Breast epithelium (tissue), 4 donors: ENCODE measurements at places on chromosomes 2 and 18. TPM values are rescaled to one million over a fixed set of nuclear protein-coding genes. Genes with fewer than 3 reads are reported as not detected.
A peak's percentile ranks its signal among the peaks of the same experiment; 100 is the strongest.

DNA sequence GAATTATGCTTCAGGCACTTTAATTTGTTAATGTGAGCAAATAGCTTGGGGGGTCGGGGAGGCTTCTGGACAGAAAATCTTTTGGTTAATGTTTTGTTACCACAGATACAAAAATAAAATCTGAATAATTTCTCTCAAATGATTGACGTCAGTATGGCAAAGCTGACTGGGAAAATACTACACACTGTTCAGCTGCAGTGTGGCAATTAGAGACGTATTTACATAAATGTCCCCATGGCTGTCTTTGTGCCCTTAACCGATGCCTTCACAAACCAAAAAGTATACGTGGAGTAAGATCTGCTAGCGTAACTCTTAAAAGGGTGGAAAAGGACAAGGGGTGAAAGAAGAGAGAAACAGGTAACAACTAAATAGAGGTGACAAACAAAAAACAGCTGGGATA is 83.4 kb downstream of the ACTR2 start:
- no peak for DNase-seq
- no peak overlapping the region for H3K4me3 ChIP-seq
- H3K27me3 ChIP-seq, result no peaks in the 10 kb centered on the region
- H3K36me3 ChIP-seq, result peaks cover 4% of the 10 kb centered on the region
- peaks cover 7% of the 10 kb centered on the region for H3K4me1 ChIP-seq

The ALK gene
- total RNA-seq, result 0.64 TPM

- no peak overlapping the region for H3K4me3 ChIP-seq
- no peaks in the 10 kb centered on the region for H3K4me1 ChIP-seq
- no peak for DNase-seq
- no peak overlapping the region for H3K27ac ChIP-seq
- no peaks in the 10 kb centered on the region for H3K27me3 ChIP-seq
Observed at GRCh38 chr2:191145769-191146471, 4.9 kb downstream of the STAT4 start.

The DYNC1I2 gene
- total RNA-seq, result 98.9 TPM

DNA sequence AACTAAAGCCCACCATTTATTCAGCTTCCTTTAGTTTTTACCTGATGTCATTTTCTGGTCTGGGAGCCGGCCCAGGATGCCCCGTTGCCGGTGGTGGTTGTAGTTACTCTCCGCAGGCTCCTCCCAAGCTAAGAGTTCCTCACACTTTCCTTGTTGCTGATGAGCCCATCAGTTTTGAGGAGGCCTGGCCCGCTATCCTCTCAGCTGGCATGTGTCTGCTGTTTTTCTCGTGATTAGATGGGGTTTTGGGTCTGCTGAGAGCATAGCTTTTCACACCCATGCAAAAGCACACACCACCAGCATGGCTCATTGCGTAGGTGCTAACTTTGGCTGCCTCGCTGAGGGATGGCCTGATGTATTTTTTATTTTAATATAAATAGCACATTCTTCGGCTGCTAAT is 72.1 kb downstream of the PSMG2 start:
- no peaks in the 10 kb centered on the region for H3K36me3 ChIP-seq
- H3K4me1 ChIP-seq, result no peaks in the 10 kb centered on the region

The CFAP53 gene
- total RNA-seq, result 0.80 TPM

The LIMS4 gene
- 1.3 TPM for total RNA-seq

The DPP4 gene
- total RNA-seq, result 17.3 TPM

The RNF103 gene
- 60.3 TPM for total RNA-seq

GRCh38 chr2:118255301-118255700 is 167.0 kb downstream of the INSIG2 start:
- no peaks in the 10 kb centered on the region for H3K4me1 ChIP-seq
- no peak for DNase-seq
- no peak overlapping the region for H3K4me3 ChIP-seq
- H3K27me3 ChIP-seq, result no peaks in the 10 kb centered on the region
- H3K36me3 ChIP-seq, result no peaks in the 10 kb centered on the region
- no peak overlapping the region for H3K27ac ChIP-seq

The TRIM43 gene
- not detected for total RNA-seq

- H3K4me1 ChIP-seq, result peaks cover 5% of the 10 kb centered on the region
- H3K36me3 ChIP-seq, result no peaks in the 10 kb centered on the region
- no peaks in the 10 kb centered on the region for H3K27me3 ChIP-seq
- peak overlapping the region; percentile 78 for H3K27ac ChIP-seq
- peak; percentile 89 for DNase-seq
- no peak overlapping the region for H3K4me3 ChIP-seq
Observed at GRCh38 chr2:27798948-27799645, 27.6 kb downstream of the MRPL33 start.

DNA sequence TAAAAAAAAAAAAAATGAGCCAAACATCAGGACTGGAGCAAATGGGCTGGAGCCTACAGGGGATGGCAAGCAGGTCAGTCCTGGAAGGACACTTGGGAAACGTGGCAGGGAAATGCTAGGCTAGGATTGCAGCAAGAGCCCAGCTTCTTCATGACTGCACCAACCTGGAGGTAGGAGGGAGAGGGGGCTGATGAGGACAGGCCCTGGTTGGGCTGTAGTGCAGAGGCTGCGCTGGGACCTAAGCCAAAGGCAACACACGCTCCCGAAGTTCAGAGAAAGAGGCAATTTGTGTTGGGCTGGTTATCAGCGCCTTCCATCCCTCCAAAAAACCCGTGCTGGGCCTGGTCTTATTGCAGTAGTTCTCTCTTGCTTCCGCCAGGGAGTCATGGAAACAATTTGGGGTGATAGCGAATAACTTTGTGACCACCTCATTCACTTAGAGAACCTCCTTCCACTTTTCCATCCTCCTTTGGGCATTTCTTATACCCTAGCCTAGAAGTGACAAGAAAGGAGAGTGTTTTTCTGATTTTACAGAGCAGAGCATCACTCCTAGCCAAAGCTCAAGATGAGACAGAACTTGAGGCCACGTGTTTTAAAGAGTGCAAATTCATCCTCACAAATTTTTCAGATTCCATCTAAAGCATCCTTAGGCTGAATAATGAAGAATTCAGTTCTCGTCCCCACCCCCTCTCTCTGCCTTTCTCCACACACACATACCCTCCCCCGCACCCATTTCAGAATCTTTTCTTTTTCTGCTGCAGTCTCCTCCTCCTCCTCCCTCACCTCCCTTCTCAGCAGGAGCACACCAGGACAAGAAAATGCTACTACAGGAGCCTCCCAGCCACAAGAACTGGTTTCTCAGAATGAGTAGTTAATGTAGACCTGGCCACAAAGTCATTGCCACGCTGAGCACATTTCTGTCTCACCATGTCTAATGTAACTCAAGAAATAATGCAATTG is 82.5 kb upstream of the STPG4 start:
- DNase-seq, result no peak
- peak overlapping the region; percentile 43 for H3K27ac ChIP-seq
- no peaks in the 10 kb centered on the region for H3K4me1 ChIP-seq
- H3K4me3 ChIP-seq, result no peak overlapping the region
- H3K36me3 ChIP-seq, result no peaks in the 10 kb centered on the region
- H3K27me3 ChIP-seq, result no peaks in the 10 kb centered on the region

DNA sequence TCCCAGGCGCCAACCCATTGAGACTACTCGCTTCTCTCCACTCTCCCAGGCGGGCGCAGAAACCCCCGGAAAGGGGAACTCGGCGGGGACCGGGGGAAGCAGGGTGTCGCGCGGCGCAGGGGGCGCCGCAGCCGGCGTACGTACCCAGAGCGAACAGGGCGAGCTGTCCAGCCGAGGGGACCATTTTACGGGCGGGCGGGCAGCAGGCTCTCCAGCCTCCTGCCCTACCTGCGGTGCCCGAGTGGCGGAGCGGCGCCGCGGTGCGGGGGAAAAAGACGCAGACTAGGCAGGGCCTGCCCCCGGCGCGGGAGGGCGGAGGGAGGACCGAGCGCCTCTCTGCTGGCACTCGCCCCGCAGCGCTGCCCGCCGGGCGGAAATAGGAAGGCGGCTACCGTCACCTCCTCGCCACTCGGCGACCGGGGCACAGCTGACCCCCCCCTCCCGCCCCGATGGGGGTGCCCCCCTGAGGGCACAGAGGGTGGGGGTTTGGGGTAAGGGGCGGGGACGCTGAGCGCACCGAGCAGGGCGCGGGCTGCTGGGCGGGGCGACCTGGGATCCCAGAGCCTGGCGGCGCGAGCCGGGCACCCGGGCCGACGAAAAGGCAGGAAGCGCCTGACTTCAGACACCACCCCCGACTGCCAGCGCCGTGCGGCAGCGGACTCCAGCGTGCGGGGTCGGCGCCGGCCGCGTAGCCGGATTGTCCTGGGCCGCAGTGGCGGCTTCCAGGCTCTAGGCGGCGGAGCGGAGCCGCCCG is at the start of gene TGFA:
TGFA (minus strand) TSS at position 243 of the 754 bp plus-strand sequence; CDS start at position 184, 59 bp downstream.
- no peaks in the 10 kb centered on the region for H3K27me3 ChIP-seq
- peak within 1 kb of the TSS; percentile 70 for H3K4me3 ChIP-seq
- no peaks in the 10 kb centered on the region for H3K36me3 ChIP-seq
- peak; percentile 87 for DNase-seq

The RGPD4 gene
- total RNA-seq, result not detected

DNA sequence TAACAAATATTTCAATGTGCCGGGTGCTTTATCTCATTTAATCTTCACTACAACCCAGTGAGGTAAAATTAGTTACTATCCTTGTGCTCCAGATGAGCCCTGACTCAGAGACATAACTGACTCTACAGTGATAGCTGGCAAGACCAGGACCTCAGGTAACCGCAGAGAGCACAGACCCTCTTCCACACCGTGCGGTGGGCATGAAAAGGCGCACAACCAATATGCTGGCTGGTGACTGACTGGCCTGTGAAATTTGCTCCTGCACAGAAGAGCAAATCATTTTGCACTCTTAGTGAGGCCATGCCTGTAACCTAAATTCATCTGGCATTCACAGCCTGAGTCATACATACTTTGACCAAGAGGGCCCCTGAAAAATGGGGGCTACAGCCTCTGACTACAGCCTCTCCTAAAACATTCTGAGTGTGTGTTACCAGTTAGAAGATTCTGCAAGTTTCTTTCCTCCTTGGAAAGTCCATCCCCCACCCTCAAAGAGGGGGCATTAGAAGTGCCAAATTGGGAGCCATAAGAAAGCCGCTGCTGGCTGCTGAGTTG is 22.4 kb upstream of the MSGN1 start:
- H3K36me3 ChIP-seq, result no peaks in the 10 kb centered on the region
- H3K4me3 ChIP-seq, result no peak overlapping the region
- no peaks in the 10 kb centered on the region for H3K27me3 ChIP-seq
- no peak for DNase-seq
- no peaks in the 10 kb centered on the region for H3K4me1 ChIP-seq

The GPAT2 gene
- 11.7 TPM for total RNA-seq

- H3K4me3 ChIP-seq, result no peak overlapping the region
- H3K4me1 ChIP-seq, result no peaks in the 10 kb centered on the region
- DNase-seq, result no peak
- no peak overlapping the region for H3K27ac ChIP-seq
- H3K36me3 ChIP-seq, result no peaks in the 10 kb centered on the region
- H3K27me3 ChIP-seq, result no peaks in the 10 kb centered on the region
Observed at GRCh38 chr2:137951586-137951985, 12.7 kb upstream of the HNMT start.

GRCh38 chr18:9854801-9855676 is 30.7 kb upstream of the TXNDC2 start:
- H3K4me3 ChIP-seq, result no peak overlapping the region
- peak overlapping the region; percentile 4 for H3K27ac ChIP-seq
- H3K27me3 ChIP-seq, result no peaks in the 10 kb centered on the region

The RNU2-63P gene
- total RNA-seq, result not detected

- DNase-seq, result peak; percentile 82
- H3K36me3 ChIP-seq, result no peaks in the 10 kb centered on the region
- no peaks in the 10 kb centered on the region for H3K27me3 ChIP-seq
Observed at GRCh38 chr2:15912203-15912602, 28.1 kb upstream of the MYCN start.

DNA sequence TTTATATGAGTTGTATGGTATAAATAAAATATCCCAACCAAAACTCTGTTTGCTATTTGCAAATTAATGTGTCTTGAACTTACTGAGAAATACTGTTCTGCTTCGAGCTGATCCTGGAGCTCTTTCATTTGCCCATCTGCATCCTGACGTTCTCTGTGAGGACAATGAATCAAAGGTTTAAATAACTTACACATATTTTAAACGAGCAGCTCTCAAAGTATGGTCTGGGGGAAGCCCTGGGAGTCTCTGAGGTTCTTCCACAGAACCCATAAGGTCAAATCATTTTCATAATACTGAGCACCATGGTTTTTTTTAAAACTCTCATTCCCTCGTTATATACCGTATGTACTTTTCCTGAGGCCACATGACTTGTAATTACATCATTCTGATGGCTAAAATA is 46.7 kb downstream of the SLC66A3 start:
- H3K27me3 ChIP-seq, result no peaks in the 10 kb centered on the region
- H3K36me3 ChIP-seq, result no peaks in the 10 kb centered on the region
- no peaks in the 10 kb centered on the region for H3K4me1 ChIP-seq
- no peak for DNase-seq

The OR6B2 gene
- total RNA-seq, result not detected

GRCh38 chr18:2857491-2858131 is 10.8 kb downstream of the EMILIN2 start:
- no peaks in the 10 kb centered on the region for H3K27me3 ChIP-seq
- DNase-seq, result no peak
- H3K36me3 ChIP-seq, result no peaks in the 10 kb centered on the region

DNA sequence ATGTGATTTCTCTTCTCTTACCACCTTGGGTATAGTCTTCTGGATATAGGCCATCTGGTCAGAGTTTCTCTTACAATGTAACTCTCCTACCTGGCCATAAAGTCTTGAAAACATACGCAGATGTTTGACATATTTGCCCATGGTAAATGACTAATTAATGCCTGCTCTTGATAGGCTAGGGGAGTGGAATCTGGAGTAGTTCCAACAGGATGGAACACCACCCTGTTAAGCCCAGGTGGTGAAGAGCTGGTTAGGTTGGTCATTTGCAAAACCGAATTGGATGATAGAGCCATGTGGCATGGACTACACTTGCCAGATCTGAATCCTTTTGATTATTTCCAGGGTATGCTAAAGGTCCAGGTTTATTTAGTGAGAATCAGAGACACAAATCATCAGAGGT is 36.5 kb downstream of the HADHB start:
- H3K27ac ChIP-seq, result no peak overlapping the region
- no peaks in the 10 kb centered on the region for H3K4me1 ChIP-seq
- no peak for DNase-seq
- H3K4me3 ChIP-seq, result no peak overlapping the region

The PLCD4 gene
- total RNA-seq, result 8.0 TPM

The COMMD1 gene
- total RNA-seq, result 56.4 TPM

GRCh38 chr2:137928547-137929518 is 35.4 kb upstream of the HNMT start:
- no peaks in the 10 kb centered on the region for H3K4me1 ChIP-seq
- H3K4me3 ChIP-seq, result no peak overlapping the region
- no peaks in the 10 kb centered on the region for H3K36me3 ChIP-seq
- no peak overlapping the region for H3K27ac ChIP-seq

GRCh38 chr18:48797841-48798255 is 152.9 kb downstream of the SMAD7 start:
- no peaks in the 10 kb centered on the region for H3K36me3 ChIP-seq
- no peak overlapping the region for H3K27ac ChIP-seq
- no peaks in the 10 kb centered on the region for H3K4me1 ChIP-seq
- H3K27me3 ChIP-seq, result no peaks in the 10 kb centered on the region
- no peak for DNase-seq

- no peaks in the 10 kb centered on the region for H3K36me3 ChIP-seq
- no peaks in the 10 kb centered on the region for H3K27me3 ChIP-seq
- no peaks in the 10 kb centered on the region for H3K4me1 ChIP-seq
- no peak overlapping the region for H3K4me3 ChIP-seq
- H3K27ac ChIP-seq, result no peak overlapping the region
- DNase-seq, result no peak
Observed at GRCh38 chr2:8053216-8053615, 628.6 kb upstream of the ID2 start.

GRCh38 chr18:35174745-35175144 is 66.1 kb upstream of the ZNF397 start:
- H3K27me3 ChIP-seq, result no peaks in the 10 kb centered on the region
- H3K27ac ChIP-seq, result no peak overlapping the region
- H3K4me1 ChIP-seq, result peaks cover 3% of the 10 kb centered on the region
- no peaks in the 10 kb centered on the region for H3K36me3 ChIP-seq
